ENCODE measurements at places on chromosomes 6 and 20.
A peak's percentile ranks its signal among the peaks of the same experiment; 100 is the strongest.

GRCh38 chr6:30129265-30130178, 6.4 kb upstream of the TRIM40 start:
- no peak for DNase-seq

GRCh38 chr6:128208851-128209580, 308.2 kb upstream of the THEMIS start:
- DNase-seq: no peak

- no peak for DNase-seq
Measured at GRCh38 chr20:1166948-1167720, 17.6 kb downstream of the TMEM74B start.

DNA sequence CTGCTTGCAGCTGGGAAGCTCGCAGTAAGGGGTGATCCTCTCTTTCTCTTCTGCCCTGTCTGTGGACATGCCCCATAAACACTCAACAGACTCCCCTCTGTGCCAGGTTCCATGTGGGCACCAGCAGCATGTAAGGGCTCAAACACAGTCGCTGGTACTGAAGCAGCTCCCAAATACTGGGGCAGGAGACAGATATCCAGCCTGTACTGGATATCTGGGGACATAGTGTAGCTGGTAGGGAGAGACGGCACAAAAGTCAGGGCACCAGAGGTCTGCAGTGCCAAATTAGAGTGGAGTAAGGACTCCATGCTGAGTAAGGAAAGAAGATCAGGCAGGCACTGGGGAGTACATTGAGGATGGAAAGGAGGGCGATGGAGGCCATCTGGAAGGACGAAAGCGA, 48.3 kb upstream of the RSPO4 start:
- DNase-seq: no peak

GRCh38 chr6:82954937-82955577, 110.6 kb downstream of the UBE3D start:
- DNase-seq: no peak

GRCh38 chr6:11008821-11009220, 35.3 kb downstream of the ELOVL2 start:
- no peak for DNase-seq

DNA sequence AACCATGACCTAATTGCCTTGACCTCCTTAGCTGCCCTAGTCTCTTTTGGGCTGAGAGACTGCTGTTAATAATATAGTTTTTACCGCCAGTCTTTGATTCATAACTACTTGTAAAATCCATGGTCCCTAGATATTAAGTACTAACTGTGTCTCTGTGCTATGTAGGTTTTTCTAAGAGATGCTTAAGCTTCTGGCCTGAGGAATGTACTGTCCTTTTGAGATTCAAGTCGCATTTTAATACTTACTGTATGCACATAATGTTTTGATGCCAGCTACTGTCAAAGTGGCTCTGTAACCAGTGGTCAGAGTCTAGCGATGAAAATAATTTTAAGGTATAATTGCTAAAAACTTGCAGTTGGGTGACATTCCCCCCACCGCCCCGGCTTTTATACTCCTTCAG, 2.1 kb downstream of the AKAP12 start:
- no peak for DNase-seq

DNA sequence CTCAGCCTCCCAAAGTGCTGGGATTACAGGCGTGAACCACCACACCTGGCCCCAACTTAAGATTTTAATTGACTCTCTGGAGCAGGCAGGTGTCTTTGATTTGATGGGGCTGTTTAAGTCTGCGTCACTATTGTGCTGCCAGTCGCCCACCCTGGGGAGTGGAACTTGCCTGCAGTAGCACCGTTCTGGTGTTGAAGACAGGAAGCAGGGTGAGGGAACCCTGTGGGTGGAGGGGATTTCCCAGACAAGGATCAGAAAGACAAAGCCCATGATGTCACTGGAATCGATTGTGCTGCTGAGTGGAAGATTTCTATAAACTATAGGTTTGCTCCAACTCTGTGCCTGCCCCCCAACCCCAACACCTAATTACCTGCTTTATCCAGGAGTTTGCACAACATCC, 11.0 kb downstream of the ALDH8A1 start:
- no peak for DNase-seq

- no peak for DNase-seq
Measured at GRCh38 chr20:63090052-63090451, 83.3 kb upstream of the BHLHE23 start.

DNA sequence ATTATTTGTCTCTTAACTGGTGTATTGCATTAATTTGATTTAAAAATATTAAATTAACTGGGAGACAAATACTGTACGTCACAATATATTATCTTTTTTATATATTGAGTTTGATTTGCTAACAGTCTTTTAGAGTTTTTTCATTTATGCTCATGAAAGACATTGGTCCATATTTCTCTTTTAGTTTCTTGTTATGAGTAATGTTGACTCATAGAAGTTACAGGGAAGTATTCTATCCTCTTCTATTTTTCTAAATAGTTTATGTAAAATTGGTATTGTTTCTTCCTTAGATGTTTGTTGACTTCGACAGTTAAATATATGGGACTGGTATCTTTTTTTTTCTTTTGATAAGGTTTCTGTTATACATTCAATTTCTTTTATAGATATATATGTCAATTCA, 1115.6 kb upstream of the CITED2 start:
- no peak for DNase-seq

DNA sequence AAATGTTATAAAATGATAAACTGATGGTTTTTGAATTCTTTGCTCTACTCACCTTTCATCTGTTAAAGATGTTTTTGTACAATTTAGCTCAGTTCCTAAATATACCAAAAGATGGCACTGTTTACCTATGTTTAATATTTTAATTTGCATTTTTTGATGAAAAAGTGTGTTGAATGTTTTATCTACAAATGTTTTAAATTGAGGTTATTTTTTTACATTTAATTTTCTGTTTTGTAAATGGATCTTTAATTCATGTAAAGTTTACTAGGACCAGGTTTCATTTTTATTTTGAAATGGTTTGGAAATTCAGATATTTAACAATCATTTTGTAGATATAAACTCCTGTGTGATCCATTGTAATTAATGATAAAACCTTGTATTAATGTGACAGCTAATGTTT, 30.0 kb downstream of the CDKAL1 start:
- DNase-seq: peak; percentile 30

- no peak for DNase-seq
Measured at GRCh38 chr6:71015392-71015791, 58.5 kb upstream of the B3GAT2 start.

DNA sequence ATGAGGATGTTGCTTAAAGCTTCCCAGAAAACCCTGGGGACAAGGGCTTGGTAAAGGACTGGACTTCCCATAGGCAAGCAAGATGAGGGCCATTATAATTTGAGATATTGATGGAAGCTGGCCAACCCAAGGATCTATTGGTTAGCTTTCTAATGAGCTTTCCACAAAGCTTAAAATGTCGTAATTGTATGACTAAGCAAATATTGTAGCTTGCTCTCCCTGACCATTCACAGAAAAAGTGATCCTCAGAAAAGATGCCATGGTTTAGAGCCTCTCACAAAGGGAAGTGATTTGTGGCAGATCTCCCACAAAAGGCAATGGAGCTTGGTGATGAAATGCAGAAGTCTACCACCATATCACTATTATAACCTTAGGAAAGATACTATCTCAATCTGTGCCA, 13.6 kb downstream of the IL17F start:
- no peak for DNase-seq

DNA sequence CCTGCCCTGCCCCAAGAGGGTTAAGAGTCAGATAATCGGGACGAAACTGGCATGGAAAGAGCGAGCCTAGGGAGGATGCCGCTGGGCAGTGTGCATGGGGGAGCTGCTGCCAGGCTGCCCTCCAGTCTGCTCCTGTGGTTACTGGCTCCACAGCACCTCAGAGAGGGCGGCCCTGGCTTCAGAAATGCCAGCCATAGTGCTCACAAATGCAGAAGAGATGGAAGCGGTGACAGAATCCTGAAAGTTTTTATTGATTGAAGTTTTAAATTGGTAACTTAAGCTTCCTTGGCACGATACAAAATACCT, 57.9 kb downstream of the VAPB start:
- DNase-seq: no peak

- DNase-seq: no peak
Measured at GRCh38 chr20:11687546-11688292, 230.0 kb upstream of the BTBD3 start.

DNA sequence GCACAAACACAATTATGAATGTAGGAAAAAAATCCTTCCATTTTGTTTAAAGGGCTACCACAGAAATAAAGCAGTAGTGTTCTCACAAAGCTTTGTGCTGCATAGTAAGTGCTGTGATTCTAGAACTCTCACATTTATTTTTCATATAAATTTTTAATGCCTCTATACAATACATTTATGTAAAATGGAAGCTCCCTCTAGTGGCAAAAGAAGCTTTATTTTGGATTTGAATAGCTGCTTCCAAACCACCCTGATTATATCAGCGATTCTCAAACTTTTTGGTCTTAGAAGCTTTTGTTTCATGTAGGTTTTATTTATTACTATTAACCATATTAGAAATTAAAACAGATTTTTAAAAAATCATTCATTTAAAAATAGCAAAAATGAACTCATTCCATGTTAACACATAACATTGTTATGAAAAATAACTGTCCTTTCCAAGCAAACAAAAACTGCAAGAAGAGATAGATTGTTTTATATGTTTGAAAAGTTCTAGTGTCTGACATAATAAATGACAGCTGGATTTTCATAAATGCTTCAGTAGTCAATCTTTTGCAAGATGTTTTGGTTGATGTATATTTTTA, 38.4 kb downstream of the HS3ST5 start:
- peak; percentile 24 for DNase-seq

- DNase-seq: no peak
Measured at GRCh38 chr6:107550241-107550840, 60.4 kb downstream of the SOBP start.

GRCh38 chr20:32667027-32667426, 6.7 kb downstream of the C20orf203 start:
- no peak for DNase-seq

GRCh38 chr6:40460380-40460779, 126.8 kb downstream of the LRFN2 start:
- DNase-seq: peak; percentile 68

DNA sequence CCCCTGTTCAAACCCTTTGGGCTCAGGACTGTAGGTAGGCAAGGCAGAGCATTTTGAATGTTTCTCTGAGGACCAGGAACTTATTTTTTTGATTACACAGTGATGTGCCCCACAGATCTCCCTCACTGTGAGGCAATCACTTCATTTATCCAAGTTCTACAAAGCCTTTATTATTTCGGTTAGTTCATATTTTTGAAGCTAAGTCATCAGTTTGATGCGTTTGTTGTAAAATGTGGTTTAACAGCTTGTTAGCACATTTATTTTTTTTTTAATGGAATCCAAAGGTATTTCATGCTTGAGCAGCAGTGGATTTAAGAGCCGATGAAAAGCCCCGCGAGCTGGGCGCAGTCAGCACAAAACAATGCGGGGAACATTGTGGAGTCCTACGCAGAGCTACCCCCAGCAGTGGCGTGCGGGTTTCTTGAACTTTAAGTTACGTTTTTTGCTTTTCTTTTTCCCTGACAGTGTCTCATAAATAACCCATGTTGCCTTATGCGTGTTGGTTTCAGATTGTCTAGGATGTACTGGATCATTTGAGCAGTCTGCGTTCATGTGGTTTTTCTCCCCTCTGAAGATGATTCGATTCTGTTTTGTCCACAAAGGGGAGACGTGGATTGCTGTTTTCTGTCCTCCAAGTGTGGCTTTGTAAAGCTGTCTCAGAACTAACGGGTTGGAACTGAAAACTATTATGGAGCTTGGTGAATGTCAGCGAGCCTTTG, 233.6 kb upstream of the BMP2 start:
- DNase-seq: no peak

DNA sequence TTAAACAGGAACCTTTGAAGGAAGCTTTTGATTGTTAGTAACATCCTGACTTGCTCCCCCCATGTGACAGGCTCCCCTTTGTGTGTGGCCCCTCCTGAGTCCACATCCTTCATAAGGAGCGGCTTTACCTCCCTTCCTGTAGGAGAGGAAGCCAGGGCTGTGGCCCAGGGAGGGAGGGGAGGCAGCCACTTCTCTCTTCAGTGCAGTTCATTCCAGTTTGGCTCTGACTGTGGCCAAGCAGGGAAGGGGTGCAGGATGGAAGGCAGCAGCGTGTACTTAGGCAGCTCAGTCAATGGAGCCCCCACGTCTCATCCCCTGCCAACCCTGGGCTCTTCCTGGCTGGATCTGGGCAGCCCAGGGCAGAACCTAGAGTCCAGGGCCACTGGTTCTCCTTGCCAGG, 295.2 kb downstream of the QKI start:
- no peak for DNase-seq

GRCh38 chr20:35215066-35215956, 11.2 kb upstream of the MMP24 start:
- no peak for DNase-seq

- DNase-seq: no peak
Measured at GRCh38 chr20:34300809-34301586, 2.2 kb downstream of the AHCY start.

- DNase-seq: no peak
Measured at GRCh38 chr6:45423111-45423823, 45.5 kb upstream of the SUPT3H start.

DNA sequence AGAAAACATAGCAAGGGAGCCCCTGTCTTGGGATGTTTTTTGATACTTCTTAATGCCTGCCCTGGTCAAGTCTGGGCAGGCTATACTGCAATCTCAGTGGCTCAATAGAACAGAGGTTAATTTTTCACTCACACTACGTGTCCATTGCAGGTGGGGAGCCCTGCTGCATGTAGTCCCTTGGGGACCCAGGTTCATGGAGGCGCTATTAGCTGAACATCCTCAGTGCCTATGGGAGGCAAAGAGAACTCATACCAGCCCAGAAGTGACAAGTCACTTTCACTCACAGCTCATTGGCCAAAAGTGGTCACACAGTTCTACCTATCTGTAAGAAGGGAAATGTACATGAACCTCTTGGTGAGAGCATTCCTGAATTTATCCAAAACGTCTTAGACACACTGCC, 23.2 kb downstream of the CGA start:
- no peak for DNase-seq

DNA sequence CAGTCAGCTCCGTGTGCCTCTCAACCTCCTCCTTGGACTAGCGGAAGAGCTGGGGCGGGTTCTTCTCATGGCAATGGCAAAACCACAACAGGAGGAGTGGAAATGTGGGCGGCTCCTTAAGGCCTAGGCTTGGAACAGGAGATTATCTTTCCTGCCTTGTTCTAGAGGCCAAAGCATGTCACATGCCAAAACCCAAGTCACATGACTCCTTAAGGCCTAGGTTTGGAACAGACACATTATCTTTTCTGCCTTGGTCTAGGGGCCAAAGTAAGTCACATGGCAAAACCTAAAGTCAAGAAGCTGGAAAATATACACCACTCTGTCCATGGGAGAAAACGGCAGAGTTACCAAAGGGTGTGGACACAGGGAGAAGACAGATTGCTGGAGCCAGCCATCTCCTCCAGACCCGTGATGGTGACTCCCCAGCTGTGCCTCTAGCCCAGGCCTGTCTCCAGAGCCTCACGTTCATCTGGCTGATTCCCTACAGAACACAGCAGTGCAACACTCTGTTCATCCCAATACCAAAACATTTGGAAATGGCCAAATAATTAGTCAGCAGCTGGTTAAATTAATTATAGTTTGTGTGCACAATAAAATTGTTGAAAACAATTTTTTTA, 34.2 kb downstream of the ANKRD60 start:
- no peak for DNase-seq

GRCh38 chr20:58583176-58583575, 67.9 kb upstream of the STX16 start:
- DNase-seq: no peak

Measured in NCI-H1105 (cell line).